ENCODE measurements at places on chromosomes 12 and 14. TPM values are rescaled to one million over a fixed set of nuclear protein-coding genes. Genes with fewer than 3 reads are reported as not detected.

The TMTC2 gene
- total RNA-seq: 2.5 TPM

The COCH gene
- total RNA-seq: 0.14 TPM

The DAO gene
- total RNA-seq: not detected

The PITPNM2 gene
- 2.0 TPM for total RNA-seq

The C12orf54 gene
- not detected for total RNA-seq

The OAS1 gene
- total RNA-seq: 4.7 TPM

The STON2 gene
- 0.42 TPM for total RNA-seq

The CSRP2 gene
- total RNA-seq: not detected

The SLC25A47 gene
- not detected for total RNA-seq

The LYSET gene
- 8.6 TPM for total RNA-seq

The RNASE7 gene
- not detected for total RNA-seq

The CDCA3 gene
- 40.7 TPM for total RNA-seq

The PTHLH gene
- not detected for total RNA-seq

The SLC25A21 gene
- not detected for total RNA-seq

The PIWIL1 gene
- total RNA-seq: not detected

The STYK1 gene
- total RNA-seq: 10.7 TPM

The CEP128 gene
- 18.1 TPM for total RNA-seq

The TAS2R13 gene
- total RNA-seq: 4.3 TPM

The HCAR1 gene
- total RNA-seq: not detected
